ENCODE measurements at places on chromosomes 5 and 9. TPM values are rescaled to one million over a fixed set of nuclear protein-coding genes. Genes with fewer than 3 reads are reported as not detected.

- no peak overlapping the region for H3K27ac ChIP-seq
- H3K36me3 ChIP-seq, result no peaks in the 10 kb centered on the region
- DNase-seq, result no peak
- no peak overlapping the region for H3K4me3 ChIP-seq
- peaks cover 26% of the 10 kb centered on the region for H3K4me1 ChIP-seq
These were observed 27.6 kb upstream of the CDKN2AIPNL start for GRCh38 chr5:134439210-134439654.

GRCh38 chr5:132854301-132854700 is 12.0 kb downstream of the GDF9 start:
- no peaks in the 10 kb centered on the region for H3K36me3 ChIP-seq
- H3K27ac ChIP-seq, result no peak overlapping the region
- H3K4me1 ChIP-seq, result no peaks in the 10 kb centered on the region
- H3K27me3 ChIP-seq, result no peaks in the 10 kb centered on the region

DNA sequence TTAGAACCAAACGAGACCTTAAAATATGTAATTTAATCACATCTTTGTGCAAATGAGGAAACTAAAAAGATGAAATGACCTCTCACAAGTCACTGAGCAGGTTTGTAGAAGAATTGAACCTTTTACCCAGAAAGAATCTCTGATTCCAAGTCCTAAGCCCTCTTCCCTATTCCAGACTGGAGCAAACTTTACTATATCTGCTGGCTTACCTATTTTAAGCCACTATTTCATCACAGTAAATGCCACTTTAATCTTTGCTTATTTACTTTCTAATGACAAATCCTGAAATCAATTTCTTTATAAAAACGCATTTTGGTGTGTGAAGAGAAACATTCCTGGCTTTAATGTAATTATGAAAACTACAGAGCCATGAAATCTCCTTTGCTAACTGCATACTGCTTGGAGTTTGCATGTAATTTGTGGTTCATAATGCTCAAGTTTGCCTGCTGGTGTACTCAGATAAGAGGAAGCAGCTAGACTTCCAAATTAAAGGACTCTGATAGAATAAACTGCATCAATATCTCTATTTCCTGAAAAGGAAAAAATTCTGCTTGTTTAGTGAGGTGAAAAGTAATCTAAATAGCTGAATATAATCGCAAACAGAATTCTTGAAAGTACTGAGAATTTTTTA is 121.2 kb downstream of the RAB3C start:
- H3K4me1 ChIP-seq, result no peaks in the 10 kb centered on the region
- H3K27ac ChIP-seq, result no peak overlapping the region
- H3K4me3 ChIP-seq, result no peak overlapping the region
- 0 out of 2 replicates have a peak, but pooled peaks cover 12% of the 10 kb centered on the region for H3K27me3 ChIP-seq

GRCh38 chr5:150625831-150626746 is 14.4 kb upstream of the SYNPO start:
- DNase-seq, result no peak
- peak overlapping the region; percentile 69 for H3K4me3 ChIP-seq
- H3K27ac ChIP-seq, result no peak overlapping the region
- no peaks in the 10 kb centered on the region for H3K27me3 ChIP-seq
- peaks cover 32% of the 10 kb centered on the region for H3K4me1 ChIP-seq

GRCh38 chr9:4118666-4119065 is 181.2 kb downstream of the GLIS3 start:
- no peaks in the 10 kb centered on the region for H3K4me1 ChIP-seq
- H3K36me3 ChIP-seq, result no peaks in the 10 kb centered on the region
- DNase-seq, result no peak
- H3K27me3 ChIP-seq, result no peaks in the 10 kb centered on the region

GRCh38 chr9:88433583-88434255 is 45.5 kb downstream of the SPIN1 start:
- H3K4me1 ChIP-seq, result no peaks in the 10 kb centered on the region
- H3K27me3 ChIP-seq, result no peaks in the 10 kb centered on the region
- no peak for DNase-seq
- no peak overlapping the region for H3K4me3 ChIP-seq
- H3K36me3 ChIP-seq, result no peaks in the 10 kb centered on the region

DNA sequence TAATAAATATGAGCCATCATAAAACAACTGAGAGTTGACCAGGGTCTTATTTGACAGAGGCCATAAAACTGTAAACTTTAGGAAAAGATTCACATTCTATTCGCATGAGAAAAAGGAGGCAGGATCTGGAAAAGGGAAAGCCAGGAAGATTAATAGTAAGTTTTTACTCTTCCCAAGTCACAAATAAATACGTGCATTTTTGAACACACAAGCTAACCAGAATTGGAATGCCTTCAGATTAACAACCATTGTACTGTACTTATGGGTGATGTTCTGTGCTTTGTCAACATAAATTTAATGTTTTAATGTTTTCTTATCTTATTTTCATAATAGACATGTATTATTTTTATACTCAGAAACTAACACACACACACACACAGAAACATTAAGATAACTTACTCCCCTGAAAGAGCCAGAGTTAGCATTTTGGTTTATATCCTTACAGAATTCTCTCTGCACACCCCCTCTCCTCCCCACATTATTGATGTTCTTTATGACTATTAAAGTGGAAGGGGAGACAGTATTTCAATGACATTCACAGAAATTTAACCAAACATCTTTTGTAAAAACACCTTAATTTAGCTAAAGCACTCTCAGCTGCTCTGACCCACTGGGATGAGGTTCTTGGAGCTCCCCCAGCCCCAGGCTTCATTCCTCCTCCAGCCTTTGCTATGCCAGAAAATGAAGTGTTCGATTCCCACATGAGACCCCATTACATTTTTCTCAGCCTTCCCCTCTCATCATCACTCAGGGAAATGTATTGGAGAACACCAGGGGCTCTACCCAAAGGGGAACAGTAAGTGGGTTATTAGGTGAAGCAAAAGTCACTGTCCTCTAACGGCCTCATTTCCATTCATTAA is 155.5 kb downstream of the ESM1 start:
- no peak for DNase-seq
- H3K27me3 ChIP-seq, result peaks cover 9% of the 10 kb centered on the region
- H3K4me3 ChIP-seq, result no peak overlapping the region

The FRRS1L gene
- not detected for total RNA-seq

DNA sequence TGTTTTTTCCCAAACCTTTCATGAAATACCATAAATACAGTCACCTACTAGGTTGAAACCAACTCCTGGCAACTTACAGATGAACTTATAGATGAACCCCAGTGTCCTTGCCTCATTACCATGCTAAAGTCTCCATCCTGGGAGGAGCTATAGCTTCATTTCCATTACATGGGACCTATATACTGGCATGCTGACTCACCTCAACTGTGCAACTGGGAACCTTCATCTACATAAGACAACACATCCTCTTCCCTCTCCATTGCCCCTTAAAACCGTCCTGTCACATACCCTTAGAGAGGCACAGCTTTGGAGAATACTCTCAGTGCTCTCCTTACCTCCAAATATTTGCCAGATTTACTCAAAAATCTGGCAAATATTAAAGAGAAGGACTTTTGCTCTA is 638.3 kb downstream of the HTR1A start:
- H3K4me1 ChIP-seq, result no peaks in the 10 kb centered on the region
- no peaks in the 10 kb centered on the region for H3K27me3 ChIP-seq
- H3K27ac ChIP-seq, result no peak overlapping the region
- DNase-seq, result no peak
- H3K36me3 ChIP-seq, result no peaks in the 10 kb centered on the region

The CBY3 gene
- total RNA-seq, result not detected

- no peaks in the 10 kb centered on the region for H3K36me3 ChIP-seq
- no peaks in the 10 kb centered on the region for H3K27me3 ChIP-seq
- DNase-seq, result no peak
- no peak overlapping the region for H3K27ac ChIP-seq
- H3K4me1 ChIP-seq, result no peaks in the 10 kb centered on the region
- no peak overlapping the region for H3K4me3 ChIP-seq
These were observed 188.3 kb downstream of the ARHGEF28 start for GRCh38 chr5:73814233-73814846.

DNA sequence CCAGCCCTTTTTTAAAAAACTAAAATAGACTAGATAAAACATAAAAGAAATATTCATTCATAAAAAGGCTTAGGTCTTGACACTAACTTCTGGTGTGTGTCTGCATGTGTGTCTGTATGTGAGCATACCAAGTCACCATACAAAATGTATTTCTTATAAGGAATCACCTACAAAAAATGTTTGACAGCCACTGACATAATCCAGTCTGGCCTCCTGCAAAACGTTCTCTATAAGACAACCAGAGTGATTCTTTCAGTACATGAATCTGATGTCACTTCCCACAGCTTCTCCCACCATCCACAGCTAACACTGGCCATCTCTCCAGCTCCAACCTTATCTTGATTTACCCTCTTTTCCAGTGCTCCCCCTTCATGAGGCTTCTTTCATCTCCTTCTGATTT is 192.3 kb downstream of the TLE1 start:
- H3K27ac ChIP-seq, result no peak overlapping the region
- no peaks in the 10 kb centered on the region for H3K27me3 ChIP-seq
- no peak overlapping the region for H3K4me3 ChIP-seq
- no peak for DNase-seq
- H3K36me3 ChIP-seq, result no peaks in the 10 kb centered on the region
- H3K4me1 ChIP-seq, result no peaks in the 10 kb centered on the region

The DMRT2 gene
- total RNA-seq, result 0.17 TPM

- H3K4me1 ChIP-seq, result no peaks in the 10 kb centered on the region
- H3K36me3 ChIP-seq, result no peaks in the 10 kb centered on the region
- no peak for DNase-seq
- H3K27me3 ChIP-seq, result no peaks in the 10 kb centered on the region
- no peak overlapping the region for H3K4me3 ChIP-seq
These were observed 1138.2 kb downstream of the TAF11L14 start for GRCh38 chr5:18772475-18772874.

The SLC6A3 gene
- not detected for total RNA-seq

- H3K4me3 ChIP-seq, result peak overlapping the region; percentile 55
- no peak for DNase-seq
- H3K36me3 ChIP-seq, result no peaks in the 10 kb centered on the region
- peaks cover 25% of the 10 kb centered on the region for H3K4me1 ChIP-seq
- no peaks in the 10 kb centered on the region for H3K27me3 ChIP-seq
These were observed 12.0 kb downstream of the FOXD1 start for GRCh38 chr5:73436535-73437100.

- DNase-seq, result no peak
- no peaks in the 10 kb centered on the region for H3K27me3 ChIP-seq
- no peaks in the 10 kb centered on the region for H3K4me1 ChIP-seq
These were observed 38.8 kb downstream of the NFX1 start for GRCh38 chr9:33329117-33329563.

The BRD3OS gene
- 17.0 TPM for total RNA-seq

GRCh38 chr9:33012328-33013069 is 11.1 kb upstream of the APTX start:
- no peaks in the 10 kb centered on the region for H3K36me3 ChIP-seq
- H3K4me1 ChIP-seq, result no peaks in the 10 kb centered on the region
- DNase-seq, result no peak
- H3K27ac ChIP-seq, result no peak overlapping the region
- H3K4me3 ChIP-seq, result no peak overlapping the region

DNA sequence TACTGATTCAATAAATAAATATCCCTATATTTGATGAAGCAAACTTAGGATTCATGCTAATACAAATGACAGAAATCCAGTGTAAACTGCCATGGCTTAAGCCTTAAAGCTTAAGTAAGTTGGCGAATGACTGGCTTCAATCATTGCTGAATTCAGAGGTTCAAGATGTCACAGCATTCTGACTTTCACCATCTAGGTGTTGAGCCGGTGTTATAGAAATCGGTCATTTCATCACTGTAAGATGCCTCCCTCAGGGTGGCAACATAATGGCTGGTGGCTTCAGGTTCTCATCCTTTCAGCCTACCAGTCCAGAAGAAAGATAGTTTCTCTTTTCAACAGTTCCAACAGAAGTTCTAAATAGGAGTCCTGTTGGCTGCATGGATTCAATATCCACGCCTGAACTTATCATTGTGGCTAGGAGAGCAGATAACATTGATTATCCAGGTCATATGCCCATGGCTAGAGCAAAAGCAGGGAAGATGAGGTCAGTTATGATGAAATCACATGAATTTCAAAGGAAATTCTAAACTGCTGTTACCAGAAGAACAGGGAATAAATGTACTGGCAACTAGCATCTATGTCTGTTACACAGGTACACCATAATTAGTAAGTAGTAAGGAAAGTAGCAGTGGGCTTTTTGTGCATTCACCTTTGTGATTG is 364.3 kb downstream of the ARRDC3 start:
- no peak overlapping the region for H3K27ac ChIP-seq
- H3K27me3 ChIP-seq, result no peaks in the 10 kb centered on the region
- H3K36me3 ChIP-seq, result no peaks in the 10 kb centered on the region
- H3K4me3 ChIP-seq, result no peak overlapping the region

DNA sequence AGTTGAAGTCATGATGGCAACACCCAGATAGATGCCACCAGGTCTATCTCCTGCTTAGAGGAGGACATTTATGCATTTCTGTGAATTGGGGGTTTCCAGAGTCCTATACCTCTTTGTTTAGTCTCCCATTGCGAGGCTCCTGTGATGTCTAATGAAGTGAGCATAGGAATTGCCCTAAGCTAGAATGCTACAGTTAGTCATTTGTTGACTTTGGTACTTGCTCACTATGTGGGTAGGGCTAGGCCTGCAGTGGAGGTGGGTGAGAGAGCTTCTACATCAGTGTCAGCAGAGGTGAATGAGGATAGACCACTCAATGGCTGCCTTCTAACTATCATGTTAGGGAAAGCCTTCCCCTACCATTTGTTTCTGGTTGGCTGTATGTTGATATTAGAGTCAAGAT is 173.3 kb upstream of the POC5 start:
- DNase-seq, result no peak
- H3K4me1 ChIP-seq, result no peaks in the 10 kb centered on the region
- no peaks in the 10 kb centered on the region for H3K36me3 ChIP-seq
- no peak overlapping the region for H3K4me3 ChIP-seq
- H3K27ac ChIP-seq, result no peak overlapping the region

DNA sequence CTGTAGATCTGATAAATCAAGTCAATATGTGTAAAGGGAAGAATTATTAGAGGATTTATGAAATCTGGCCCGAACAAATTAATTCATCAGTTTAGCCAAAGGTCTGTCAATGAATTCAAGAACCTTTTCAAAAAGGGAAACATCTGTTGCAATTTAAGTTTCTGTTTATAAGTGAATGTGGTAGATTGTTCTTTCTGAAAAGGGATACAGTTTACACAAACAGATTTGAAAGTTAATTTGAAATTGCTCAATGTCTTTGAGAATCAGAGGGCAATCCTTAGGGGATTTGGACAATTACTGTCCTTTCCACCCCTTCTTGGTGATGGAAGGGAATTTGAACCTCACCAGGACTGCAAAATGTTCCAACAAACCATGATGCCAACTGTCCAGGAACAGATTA is 29.7 kb upstream of the ERCC6L2 start:
- no peak overlapping the region for H3K4me3 ChIP-seq
- H3K27me3 ChIP-seq, result no peaks in the 10 kb centered on the region
- no peak overlapping the region for H3K27ac ChIP-seq
- no peaks in the 10 kb centered on the region for H3K36me3 ChIP-seq
- no peak for DNase-seq

DNA sequence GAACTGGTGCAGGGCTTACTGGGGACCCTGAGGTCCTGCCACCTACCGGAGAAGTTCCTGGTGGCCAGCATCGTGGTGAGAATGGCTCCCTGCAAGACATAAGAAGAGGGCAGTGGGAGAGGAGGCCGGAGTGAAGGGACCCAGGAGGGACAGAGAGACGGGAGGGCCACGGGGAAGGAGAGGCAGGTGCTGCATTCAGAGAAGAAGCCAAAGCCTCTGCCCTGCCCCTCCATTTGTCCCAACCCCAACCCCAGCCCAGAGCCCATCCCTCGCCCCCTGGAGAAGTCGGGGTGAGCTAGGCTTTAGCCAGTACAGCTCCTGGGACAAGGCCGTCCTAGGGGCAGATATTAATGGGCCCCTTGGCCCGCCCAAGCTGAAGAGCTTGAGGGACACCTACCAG is 41.8 kb downstream of the CAMK2A start:
- H3K4me1 ChIP-seq, result no peaks in the 10 kb centered on the region
- no peaks in the 10 kb centered on the region for H3K36me3 ChIP-seq
- DNase-seq, result no peak
- H3K27me3 ChIP-seq, result no peaks in the 10 kb centered on the region
